KG1 (cell line): ENCODE measurements at places on chromosomes 3 and 15.

GRCh38 chr3:174700736-174701135 lies 158.4 kb upstream of the NAALADL2 start:
- no peak for DNase-seq

GRCh38 chr3:52228751-52229291 lies 3.4 kb upstream of the TLR9 start:
- no peak for DNase-seq

DNA sequence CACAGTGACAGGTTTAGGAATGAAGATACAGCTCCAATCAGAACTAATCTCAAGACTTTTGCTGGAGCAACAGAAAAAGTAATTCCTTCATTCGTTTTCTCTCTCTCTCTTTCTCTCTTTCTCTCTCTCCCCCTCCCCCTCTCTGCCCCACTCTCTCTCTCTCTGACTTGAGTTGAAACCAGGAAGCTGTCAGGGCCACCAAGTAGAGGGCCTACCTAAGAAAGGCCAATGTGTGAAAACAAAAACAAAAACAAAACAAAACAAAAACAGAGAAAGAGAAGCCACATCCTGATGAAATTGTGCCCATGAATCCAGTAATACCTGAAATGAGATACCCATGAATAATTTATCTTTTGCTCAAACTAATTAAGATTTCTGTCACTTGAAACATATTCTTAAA lies 72.9 kb downstream of the ATP8B4 start:
- DNase-seq = no peak

GRCh38 chr3:169841171-169841570 lies 28.5 kb upstream of the LRRC34 start:
- no peak for DNase-seq

GRCh38 chr3:129228891-129229585 lies 20.4 kb upstream of the COPG1 start:
- no peak for DNase-seq

GRCh38 chr3:32022947-32023346 lies 41.4 kb downstream of the ZNF860 start:
- DNase-seq = no peak

- DNase-seq = no peak
Measured at GRCh38 chr15:41562784-41563198, 3.8 kb downstream of the TYRO3 start.

GRCh38 chr15:91862891-91863504 lies 9.5 kb downstream of the SLCO3A1 start:
- no peak for DNase-seq

DNA sequence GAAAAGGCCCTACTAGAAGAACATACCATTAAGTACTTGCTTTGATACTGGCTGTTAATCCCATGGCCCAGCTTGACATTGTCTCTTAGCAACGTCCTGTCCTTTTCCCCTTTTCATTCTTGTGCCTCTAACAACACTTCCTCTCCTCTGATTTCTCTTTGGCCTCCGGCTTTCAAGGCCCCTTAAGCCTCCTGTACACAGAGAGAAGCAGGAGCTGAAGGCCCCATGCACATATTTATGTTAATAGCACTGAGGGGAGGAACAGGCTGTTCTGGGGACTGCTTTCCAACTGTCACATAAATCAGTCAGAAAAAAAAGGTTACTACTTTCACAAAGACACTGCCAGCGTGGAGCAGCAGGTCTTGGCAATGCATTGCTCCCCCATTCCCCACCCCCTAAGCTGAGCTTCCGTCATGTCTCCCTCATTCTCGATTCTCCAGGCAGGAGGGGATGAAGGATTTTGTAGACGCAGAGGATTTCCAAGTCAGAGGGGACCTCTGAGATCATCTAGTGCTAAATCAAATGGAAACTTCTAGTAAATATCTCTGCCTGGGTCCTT lies 257.4 kb upstream of the ADAMTS9 start:
- no peak for DNase-seq

DNA sequence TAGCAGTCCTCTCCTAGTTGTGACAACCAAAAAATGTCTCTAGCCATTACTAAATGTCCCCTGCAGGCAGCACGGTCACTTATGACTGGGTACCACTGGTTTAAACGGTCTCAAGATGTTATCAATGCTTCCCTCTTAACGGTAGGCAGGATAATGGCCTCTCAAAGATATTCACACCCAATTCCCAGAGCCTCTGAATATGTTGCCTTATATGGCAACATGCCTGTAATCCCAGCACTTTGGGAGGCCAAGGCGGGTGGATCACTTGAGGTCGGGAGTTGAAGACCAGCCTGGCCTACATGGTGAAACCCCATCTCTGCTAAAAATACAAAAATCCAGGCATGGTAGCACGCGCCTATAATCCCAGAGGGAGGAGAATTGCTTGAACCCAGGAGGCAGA lies 9.4 kb downstream of the MME start:
- DNase-seq = no peak

- DNase-seq = peak; percentile 17
Measured at GRCh38 chr15:50911621-50912020, 3.1 kb downstream of the AP4E1 start.

GRCh38 chr3:124260206-124260915 lies 268.4 kb upstream of the ROPN1 start:
- no peak for DNase-seq

DNA sequence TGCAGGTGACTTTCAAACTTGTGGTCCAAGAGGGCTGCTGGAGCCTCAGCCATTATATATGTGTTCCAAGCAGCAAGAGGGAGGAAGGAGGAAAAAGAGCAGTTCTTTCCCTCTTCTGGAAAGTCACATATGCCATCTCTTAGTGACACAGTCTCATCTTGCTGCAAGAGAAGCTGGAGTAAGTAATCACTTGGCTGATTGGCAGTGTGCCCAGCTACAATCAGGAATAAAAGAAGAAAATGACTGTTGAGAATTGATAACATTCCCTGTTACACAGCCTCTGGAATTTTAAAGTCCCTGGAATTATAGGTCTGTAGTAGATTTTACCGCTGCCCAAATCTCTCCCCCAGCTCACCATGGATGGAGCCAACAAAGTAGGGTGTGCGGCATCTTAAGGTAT lies 31.4 kb upstream of the LYZL4 start:
- no peak for DNase-seq

- no peak for DNase-seq
Measured at GRCh38 chr15:40360015-40360414, 2.0 kb downstream of the DISP2 start.

DNA sequence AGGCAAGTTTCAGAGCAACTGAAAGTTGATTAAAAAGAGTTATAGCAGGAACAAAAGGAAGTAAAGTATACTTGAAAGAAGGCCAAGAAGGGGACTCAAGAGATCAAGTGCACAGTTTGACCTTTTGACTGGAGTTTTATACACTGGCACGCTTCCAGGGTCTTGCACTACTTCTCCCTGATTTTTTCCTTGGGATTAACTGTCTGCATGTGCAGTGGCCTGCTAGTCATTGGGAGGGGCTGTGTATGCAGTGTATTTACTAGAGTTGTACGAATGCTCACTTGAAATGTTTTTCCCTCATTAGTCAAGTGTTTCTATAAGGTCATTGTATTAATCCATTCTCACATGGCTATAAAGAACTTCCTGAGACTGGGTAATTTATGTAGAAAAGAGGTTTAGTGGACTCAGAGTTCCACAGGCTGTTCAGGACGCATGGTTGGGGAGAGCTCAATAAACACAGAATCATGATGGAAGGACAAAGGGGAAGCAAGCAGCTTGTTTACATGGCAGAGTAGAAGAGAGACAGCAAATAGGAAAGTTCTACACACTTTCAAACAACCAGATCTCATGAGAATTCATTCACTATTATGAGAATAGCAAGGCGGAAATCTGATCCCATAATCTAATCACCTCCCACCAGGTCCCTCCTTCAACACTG lies 571.8 kb downstream of the ZPLD1 start:
- no peak for DNase-seq

GRCh38 chr3:129793319-129793718 lies 100.2 kb downstream of the TMCC1 start:
- no peak for DNase-seq

GRCh38 chr15:80776420-80777045 lies 2.6 kb upstream of the CEMIP start:
- DNase-seq = peak; percentile 45

GRCh38 chr15:97652700-97653167 lies 307.8 kb upstream of the ARRDC4 start:
- DNase-seq = no peak

- no peak for DNase-seq
Measured at GRCh38 chr15:64029633-64030032, 16.7 kb downstream of the DAPK2 start.

DNA sequence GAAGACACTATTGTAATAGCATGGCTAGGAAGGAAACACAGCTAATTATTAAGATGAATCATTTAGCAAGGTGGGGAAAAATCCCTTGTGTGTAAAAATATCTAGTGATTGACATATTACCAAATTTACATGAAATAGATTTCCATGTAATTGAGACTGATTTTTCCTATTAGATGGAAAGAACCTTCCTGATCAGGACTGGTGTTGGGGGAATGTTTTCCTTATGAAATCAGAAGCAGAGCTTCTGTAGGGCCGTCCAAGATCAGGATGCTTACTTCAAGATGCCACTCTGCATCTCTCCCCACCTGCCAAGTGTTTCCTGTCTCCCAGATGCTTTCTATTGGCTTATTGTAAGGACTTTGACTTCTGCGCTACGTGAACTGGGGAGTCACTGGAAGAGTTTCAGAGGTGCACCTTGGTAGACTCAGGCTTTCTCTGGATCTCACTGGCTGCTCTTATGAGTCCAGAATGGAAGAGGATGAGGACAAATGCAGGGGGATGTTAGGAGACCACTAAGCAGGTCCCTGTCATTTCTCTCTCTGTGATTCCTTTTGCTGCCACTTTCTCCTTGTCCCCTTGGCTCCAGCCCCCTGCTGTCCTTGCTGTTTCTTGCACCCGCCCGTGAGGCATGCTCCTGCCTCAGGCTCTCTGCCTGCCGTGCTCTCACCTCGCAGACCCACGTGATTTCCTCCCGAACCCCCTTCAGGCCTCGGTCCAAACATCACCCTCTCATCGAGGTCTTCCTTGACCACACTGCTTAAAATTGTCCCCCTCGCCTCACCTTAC lies 30.1 kb downstream of the BTD start:
- no peak for DNase-seq

DNA sequence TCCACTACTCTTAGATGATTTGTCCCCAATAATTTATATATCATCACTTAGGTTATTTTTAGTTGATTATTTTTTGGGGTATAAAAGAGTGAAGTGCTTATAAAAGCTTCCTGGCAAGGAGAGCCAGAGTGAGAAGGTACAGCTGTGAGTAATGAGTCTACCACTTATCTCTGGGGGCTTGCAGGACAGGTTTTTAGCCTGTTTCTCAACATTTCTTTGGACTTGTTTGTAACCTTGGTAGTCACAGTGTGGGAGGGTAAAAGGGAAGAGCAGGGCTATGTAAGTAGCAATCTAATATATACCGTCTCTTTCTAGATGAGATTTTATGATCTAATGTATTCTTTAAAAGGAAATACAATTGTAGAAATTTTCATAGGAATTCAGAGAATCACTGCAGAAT lies 321.3 kb upstream of the GOLIM4 start:
- DNase-seq = no peak

- no peak for DNase-seq
Measured at GRCh38 chr3:149330609-149331331, 2.7 kb downstream of the TM4SF18 start.

DNA sequence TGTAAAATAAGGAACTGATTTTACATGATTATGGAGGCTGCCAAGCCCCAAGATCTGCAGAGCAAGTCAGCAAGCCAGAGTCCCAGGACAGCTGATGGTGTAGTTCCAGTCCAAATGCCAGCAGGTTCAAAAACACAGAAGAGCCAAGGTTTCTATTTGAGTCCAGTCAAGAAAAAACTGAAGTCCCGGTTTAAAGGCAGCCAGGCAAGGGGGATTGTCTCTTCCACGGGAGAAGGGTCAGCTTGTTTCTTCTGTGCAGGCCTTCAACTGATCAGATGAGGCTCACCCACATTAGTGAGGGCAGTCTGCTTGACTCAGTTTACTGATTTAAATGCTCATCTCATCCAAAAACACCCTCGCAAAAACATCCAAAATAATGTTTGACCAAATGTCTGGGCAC lies 246.2 kb downstream of the PLCL2 start:
- no peak for DNase-seq

DNA sequence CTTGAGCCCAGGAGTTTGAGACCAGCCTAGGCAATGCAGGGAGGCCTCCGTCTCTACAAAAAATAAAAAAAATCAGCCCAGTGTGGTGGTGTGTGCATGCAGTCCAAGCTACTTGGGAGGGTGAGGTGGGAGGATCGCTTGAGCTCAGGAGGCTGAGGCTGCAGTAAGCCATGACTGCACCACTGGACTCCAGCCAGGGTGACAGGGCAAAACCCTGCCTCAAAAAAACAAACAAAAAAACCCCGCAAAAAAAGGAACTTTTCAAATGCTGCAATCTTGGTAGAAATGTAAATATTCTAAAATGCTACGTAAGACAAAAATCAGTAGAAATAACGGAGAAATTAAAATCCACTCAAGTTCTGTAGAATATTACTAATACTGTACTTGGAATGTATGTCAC lies 108.1 kb upstream of the MELTF start:
- DNase-seq = no peak

DNA sequence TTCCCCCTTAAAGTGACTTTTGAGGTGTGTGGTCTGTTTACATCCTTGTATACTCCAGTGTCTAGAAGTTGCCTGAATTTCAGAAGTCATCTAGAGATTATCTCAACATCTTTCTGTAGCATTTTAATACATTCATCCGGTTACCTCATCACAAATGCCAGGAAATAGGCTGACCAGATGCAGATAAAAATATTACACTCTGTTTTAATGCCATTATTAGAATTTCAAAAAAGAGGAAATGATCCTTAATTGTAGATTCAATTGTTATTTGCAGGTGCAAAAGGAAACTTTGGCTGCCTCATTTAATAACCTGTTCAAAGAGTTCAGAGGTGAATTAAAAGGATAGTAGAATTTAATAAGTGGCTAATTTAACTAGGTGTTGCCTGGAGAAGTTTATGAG lies 290.9 kb downstream of the C3orf38 start:
- DNase-seq = no peak

- peak; percentile 33 for DNase-seq
Measured at GRCh38 chr3:34683851-34684250, 885.4 kb downstream of the PDCD6IP start.

GRCh38 chr3:98038286-98038685 lies 3.2 kb upstream of the GABRR3 start:
- no peak for DNase-seq

GRCh38 chr15:82105451-82106215 lies 59.8 kb upstream of the MEX3B start:
- DNase-seq = no peak

GRCh38 chr15:59721411-59721810 lies 32.3 kb upstream of the BNIP2 start:
- no peak for DNase-seq
